Kidney (tissue), 22 donors: ENCODE measurements at places on chromosomes 3 and 15.

GRCh38 chr15:81317642-81318017 lies 6.3 kb downstream of the STARD5 start:
- no peak for DNase-seq

DNA sequence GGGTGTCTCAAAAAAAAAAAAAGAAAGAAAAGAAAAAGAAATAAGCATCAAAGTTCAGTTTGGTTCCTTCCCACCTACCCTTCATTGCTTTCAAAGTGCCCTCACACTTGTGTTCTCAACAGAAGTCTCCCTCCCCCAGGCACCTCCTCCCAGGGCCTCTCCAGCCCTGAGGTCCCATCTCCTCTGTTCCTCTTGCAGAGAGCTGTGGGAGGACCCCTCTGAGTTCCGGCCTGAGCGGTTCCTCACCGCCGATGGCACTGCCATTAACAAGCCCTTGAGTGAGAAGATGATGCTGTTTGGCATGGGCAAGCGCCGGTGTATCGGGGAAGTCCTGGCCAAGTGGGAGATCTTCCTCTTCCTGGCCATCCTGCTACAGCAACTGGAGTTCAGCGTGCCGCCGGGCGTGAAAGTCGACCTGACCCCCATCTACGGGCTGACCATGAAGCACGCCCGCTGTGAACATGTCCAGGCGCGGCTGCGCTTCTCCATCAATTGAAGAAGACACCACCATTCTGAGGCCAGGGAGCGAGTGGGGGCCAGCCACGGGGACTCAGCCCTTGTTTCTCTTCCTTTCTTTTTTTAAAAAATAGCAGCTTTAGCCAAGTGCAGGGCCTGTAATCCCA lies 6.1 kb downstream of the CYP1A2 start:
- no peak for DNase-seq

GRCh38 chr3:11385891-11386290 lies 113.7 kb downstream of the ATG7 start:
- no peak for DNase-seq

DNA sequence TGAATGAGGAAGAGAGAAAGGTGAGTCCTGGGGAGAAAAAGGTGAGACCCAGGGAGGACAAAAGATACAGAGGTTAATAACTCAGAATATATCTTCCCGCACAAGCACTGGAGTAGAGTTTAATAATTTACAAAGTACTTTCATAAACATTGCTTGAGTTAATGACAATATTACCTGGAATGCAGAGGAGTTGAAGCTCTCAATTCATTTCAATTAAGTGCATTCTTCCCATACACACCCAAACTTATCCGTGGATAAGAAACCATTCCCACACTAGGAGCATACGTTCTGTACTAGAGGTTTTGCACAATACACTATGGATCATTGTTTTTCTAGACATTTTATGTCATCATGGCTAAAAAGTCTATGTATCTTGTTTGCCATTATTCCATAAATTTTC lies 23.3 kb upstream of the KNG1 start:
- no peak for DNase-seq

GRCh38 chr15:40368719-40369473 lies 10.9 kb downstream of the DISP2 start:
- DNase-seq = no peak

DNA sequence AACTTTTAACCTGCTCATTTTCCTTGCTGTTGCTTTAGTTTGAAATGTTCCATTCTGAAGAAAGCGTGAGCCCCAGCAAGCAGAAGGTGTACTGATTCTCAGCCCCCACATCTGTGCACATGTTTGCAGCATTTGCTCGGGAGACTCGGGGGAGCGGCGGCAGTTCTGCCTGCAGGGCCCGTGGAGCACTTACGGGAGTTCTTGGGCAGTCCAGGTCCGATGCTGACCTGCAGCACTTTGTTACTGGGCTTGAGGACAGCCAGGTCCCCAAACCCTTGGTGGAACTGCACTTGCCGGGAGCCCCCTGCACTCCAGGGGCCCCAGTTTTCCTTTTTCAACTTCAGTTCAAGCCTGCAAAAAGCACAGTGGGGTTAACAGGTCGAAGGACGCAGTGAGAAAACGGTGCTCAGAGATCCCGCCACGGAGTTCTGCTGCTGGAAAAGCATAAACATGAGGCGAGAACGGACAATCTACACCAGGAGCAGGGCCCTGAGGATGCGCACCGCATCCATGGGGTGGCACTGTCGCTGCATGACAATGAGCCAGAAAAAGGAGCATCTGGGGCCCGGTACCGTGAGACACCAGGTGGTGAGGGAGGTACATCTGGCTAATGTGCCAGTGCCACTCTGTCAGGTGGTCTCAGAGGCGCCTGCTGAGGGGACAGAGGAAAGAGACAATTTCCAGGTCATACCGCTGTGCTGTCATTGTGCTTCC lies 45.6 kb upstream of the LDHAL6B start:
- DNase-seq = no peak

GRCh38 chr15:71658827-71659729 lies 151.3 kb upstream of the NR2E3 start:
- no peak for DNase-seq

- no peak for DNase-seq
Measured at GRCh38 chr15:48695088-48695826, 49.7 kb upstream of the FBN1 start.

- DNase-seq = no peak
Measured at GRCh38 chr3:152177757-152178156, 91.0 kb upstream of the MBNL1 start.

DNA sequence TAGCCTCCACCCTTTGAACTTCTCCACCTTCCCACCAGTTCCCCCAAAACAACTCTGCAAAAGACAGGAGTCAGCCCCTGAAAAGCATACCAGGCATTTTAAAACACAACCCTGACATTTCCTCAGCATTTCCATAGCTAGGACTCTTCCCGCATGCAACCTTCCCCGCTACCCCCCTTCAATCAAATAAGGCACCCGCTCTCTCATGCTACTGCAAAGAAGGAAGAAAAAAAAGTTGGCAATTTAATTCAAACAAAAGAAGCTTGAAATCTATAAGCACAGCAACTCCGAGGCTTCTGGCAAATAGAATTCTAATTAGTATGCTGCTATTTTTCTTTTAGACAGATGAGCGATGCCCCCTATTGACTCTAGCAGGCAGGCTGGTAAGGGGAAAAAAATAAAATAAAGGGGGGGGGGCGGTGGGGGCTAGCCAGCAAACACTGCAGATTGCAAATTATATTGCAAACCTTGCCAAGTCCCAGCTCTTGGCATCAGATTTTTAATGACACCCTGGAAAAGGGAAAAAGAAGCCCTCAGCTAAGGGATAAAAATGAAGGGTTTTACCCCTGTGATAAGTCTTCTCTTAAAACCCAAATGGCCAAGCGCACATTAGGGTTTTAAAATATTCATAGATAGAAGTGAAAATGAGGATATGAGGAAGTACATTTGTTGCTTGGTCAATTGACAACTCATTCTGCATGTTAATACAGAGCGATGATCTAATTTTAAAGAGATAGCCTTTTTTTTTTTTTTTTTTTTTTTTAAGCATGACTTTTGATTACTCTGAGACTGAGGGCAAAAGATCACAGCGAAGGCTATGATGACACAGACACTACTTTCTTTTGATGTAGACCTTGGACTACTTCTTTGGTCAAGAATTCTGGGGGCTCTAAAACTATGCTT lies 255.2 kb downstream of the NR2F2 start:
- no peak for DNase-seq

GRCh38 chr15:80179025-80179759 lies 26.4 kb downstream of the FAH start:
- DNase-seq = no peak

GRCh38 chr15:38758043-38758442 lies 193.4 kb upstream of the RASGRP1 start:
- no peak for DNase-seq

GRCh38 chr3:190326930-190327329 lies 4.7 kb upstream of the CLDN1 start:
- DNase-seq = peak; percentile 26

GRCh38 chr3:155188031-155188430 lies 105.5 kb downstream of the STRIT1 start:
- DNase-seq = no peak

DNA sequence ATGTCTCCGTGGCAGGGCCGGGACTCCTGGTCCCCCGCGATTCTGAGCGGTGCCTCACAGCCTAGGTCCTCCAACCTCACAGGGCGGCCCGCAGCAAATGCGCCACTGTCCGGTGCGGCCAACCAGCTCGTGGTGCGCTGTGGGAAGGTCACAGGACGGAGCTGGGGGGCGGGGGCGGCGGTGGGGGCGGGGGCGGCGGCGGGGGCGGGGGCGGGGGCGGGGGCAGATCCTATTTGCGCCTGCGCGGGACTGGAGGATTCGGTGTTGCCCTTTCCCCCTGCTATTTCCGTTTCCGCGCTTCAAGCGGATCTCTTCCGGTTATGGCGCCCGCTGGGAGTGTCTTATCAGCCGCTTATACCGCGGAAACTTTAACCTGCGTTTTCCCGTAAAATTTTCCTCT lies 106.7 kb upstream of the SNRPN start:
- peak; percentile 63 for DNase-seq

DNA sequence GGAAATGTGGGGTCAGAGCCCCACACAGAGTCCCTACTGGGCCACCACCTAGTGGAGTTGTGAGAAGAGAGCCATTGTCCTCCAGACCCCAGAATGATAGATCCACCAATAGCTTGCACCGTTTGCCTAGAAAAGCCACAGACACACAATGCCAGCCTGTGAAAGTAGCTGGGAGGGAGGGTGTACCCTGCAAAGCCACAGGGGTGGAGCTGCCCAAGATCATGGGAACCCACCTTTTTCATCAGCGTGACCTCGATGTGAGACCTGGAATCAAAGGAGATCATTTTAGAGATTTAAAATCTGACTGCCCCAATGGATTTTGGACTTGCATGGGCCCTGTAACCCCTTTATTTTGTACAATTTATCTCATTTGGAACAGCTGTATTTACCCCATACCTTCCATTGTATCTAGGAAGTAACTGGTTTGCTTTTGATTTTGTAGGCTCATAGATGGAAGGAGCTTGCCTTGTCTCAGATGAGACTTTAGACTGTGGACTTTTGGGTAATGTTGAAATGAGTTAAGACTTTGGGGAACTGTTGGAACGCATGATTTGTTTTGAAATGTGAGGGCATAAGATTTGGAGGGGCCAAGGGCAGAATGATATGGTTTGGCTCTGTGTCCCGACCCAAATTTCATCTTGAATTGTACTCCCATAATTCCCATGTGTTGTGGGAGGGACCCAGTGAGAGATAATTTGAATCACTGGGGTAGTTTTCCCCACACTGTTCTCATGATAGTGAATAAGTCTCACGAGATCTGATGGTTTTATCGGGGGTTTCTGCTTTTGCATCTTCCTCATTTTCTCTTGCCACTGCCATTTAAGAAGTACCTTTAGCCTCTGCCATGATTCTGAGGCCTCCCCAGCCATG lies 49.0 kb downstream of the CD200 start:
- no peak for DNase-seq

GRCh38 chr15:74964794-74965193 lies 8.2 kb upstream of the RPP25 start:
- no peak for DNase-seq

DNA sequence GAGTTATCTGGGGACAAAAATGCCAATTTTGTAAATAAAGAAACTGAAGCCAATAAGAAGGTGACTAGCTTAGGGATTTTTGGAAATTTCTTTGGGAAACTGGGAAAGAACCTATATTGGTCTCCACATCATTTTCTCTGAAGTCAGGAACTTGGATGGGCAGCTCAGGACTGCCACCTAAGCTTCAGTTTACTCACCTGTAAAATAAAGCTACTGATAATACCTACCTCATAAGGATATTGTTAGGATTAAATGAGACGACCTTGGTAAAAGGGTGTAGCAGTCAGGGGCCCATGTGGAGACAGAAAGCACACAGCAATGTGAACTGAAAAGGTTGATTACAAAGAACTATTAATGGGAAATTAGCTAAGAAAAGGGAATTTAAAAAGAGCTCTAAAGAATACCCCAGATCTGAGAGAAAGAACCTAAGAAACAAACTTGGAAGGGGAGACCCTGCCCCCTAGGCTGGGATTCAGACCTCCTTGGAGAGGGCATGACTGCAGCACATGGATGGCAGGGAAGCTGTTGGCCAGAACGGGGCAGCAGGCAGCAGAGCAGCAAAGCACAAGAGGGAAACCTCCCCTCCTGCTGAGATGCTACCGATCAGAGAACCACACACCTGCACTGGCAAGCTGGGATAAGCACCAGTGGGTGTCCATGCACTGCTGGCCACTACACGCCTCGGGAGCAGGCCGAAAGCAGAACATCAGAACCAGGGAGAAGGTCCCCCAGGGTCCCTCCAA lies 83.7 kb upstream of the THBS1 start:
- no peak for DNase-seq

- no peak for DNase-seq
Measured at GRCh38 chr3:25094932-25095685, 333.0 kb upstream of the RARB start.

GRCh38 chr3:12831301-12831866 lies 10.0 kb downstream of the RPL32 start:
- DNase-seq = no peak

DNA sequence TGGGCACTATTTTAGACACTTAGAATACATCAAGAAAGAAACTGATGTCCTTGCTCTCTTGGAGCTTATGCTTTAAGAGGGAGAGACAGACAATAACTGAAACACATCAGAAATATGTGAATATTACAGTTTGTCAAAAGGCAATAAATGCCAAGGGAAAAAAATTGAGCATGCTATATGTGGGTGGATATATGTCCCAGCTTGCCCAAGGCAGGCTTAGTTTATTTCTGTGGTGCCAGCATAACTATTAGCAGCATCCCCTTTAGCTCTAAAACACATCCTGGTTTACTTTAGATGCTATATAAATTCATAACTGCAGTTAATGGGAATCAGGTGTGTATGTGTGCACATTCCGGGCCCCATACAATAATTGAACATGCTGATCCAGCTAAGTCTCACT lies 191.2 kb upstream of the PDZRN3 start:
- no peak for DNase-seq

- DNase-seq = peak; percentile 53
Measured at GRCh38 chr15:64686130-64686735, 89.2 kb downstream of the RBPMS2 start.

GRCh38 chr3:47890126-47890827 lies 87.3 kb downstream of the DHX30 start:
- no peak for DNase-seq

GRCh38 chr15:40894681-40895448 lies 615 bp downstream of the VPS18 start:
- DNase-seq = peak; percentile 69

- no peak for DNase-seq
Measured at GRCh38 chr3:137988152-137988551, 21.8 kb upstream of the CLDN18 start.

DNA sequence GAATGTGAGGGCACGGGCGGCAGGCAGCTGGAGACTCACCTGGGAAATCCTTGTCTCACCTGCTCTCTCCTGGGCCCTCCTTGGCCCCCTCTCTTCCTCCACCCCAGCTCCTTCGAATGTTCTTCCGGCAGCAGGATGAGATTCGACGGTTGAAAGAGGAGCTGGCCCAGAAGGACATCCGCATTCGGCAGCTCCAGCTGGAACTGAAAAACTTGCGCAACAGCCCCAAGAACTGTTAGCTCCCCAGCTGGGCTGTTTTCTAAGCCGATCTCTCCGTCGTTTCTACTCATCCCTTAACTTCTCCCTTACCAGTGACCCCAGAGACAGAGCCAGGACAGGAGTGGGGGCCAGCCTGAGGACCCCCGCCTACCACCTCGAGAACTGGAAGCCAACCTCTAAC lies 95.0 kb downstream of the ANP32A start:
- DNase-seq = no peak

- DNase-seq = no peak
Measured at GRCh38 chr15:31268911-31269784, 57.5 kb upstream of the KLF13 start.

- peak; percentile 98 for DNase-seq
Measured at GRCh38 chr15:66803182-66803729, 101.2 kb downstream of the SMAD6 start.

GRCh38 chr15:28881600-28881999 lies 4.2 kb upstream of the APBA2 start:
- no peak for DNase-seq
